Foreskin melanocyte (primary cell): ENCODE measurements at places on chromosomes 7 and 10.

- DNase-seq = no peak
These were observed 3.9 kb downstream of the PIK3AP1 start for GRCh38 chr10:96716390-96716789.

DNA sequence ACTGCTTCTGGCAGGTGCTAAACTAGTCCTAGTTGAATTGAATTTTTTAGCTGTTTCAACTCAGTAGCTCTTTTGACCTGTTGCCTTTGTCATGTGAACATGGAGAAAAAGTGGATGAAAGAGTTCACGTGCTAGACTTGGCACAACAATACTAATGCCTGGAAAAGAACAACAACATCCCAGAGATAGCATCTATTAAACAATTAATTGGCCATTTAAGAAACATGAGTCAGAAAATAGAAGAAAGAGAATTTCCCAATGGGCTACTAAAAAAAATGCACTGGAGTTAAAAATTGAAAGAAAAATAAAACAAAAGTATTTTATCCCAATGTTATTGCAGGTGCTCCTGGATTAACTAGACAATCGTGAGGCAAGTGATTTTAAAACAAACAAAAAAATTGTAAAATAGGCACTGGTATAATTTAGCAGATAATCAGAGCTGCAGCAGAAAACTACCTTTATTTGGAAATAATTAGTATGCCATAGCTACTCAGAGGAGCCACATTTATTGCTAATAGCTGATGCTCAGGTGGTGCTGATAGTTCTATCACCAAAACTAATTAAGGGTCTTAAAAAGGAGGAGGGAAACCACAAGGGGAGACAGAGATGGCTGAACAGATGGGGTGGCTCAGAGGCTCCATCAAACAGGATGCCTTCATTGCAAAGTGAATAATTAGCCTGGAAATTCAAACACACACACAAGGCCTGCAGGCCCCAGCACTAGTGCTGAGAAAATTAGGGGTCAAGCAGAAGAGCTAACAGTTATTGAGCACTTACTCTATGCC is 17.6 kb downstream of the CCDC71L start:
- no peak for DNase-seq

DNA sequence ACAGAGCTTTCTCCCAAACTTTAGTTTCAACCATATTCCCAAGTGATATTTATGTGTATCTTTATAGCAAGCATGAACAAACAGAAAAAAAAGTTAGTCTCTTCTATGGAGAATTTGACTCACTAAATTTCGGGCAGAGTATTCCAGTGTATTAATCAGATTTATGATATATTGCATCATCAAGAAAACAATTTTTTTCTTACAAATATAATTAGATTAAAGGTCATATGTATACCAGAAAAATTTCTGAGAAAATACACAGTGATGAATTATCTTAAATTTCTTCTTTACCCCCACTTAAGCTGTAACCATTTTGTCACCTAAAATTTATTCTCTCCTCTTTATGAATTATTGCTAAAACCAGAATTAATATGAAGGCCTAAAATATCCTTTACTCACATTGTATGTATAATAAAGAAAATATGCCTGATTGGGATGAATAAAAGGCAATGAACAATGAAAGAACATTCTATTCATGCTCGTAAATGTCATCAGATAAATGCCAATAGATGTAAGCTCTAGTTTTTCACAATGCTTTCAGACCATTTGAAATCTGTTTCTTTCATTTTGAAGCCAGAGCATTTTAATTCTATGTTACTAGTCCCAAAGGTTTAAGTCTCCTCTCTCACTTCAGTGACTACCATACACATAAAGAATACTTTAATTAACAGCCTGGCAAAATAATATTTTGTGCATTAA is 192.1 kb downstream of the HGF start:
- no peak for DNase-seq

- no peak for DNase-seq
These were observed 1.9 kb downstream of the BUB3 start for GRCh38 chr10:123156078-123156477.

DNA sequence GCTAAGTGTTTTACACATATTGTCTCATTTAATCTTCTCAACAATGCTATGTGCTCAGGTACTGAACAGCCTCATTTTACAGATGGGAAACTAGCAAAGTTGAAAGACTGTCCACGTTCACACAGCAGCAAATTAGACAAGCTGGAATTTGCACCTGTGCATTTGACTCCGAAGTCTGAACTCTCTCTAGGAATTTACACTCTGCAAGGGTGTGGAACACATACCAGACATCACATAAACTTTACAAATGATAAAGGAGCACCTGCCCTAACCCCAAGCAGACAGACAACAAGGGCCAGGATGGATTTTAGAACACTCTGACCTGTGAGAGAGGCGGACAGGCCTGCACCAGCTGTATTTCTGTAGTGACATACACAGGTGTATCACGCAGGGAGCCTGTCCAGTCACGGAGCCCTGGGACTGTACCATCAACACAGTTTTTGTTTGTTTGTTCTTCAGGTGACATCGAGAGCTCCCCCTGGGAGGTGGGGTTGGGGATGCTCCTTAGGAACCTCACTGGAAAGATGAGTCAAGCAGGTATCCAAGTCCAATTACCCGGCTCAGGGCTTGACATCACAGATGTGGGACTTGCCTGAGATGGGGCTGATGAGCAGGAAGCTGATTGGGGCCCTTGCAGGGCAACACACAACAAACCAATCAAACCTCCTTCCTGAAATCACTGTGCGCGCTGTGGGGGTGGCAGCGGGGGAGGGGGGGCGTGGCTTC is 31.0 kb downstream of the MKI67 start:
- DNase-seq = no peak

DNA sequence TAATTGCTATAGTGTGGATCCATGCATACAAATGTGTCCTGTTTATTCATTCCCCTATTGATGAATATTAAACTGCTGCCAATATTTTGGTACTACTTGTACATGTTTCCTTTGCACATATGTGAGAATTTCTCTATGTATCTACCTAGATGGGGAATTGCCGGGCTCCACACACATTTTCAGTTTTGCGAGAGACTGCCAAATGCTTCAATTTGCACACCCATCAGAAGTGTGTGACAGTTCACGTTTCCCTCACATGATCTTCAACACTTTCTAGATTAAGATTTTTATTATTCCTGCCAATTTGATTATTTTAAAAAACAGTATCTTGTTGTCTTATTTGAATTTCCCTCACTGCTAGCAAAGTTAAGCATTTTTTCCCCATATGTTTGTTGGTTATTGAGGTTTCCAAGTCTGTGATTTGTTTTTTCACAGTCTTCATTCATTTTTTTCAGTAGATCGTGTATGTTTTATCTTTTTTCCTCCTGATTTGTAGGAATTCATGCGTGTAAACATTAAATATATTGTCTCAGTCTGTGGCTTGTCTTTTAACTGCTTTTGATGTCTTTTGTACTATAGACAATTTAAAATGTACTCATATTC is 2.4 kb upstream of the KLF14 start:
- no peak for DNase-seq
